Iris pigment epithelial cell (primary cell): ENCODE measurements at places on chromosomes 6 and 20.

DNA sequence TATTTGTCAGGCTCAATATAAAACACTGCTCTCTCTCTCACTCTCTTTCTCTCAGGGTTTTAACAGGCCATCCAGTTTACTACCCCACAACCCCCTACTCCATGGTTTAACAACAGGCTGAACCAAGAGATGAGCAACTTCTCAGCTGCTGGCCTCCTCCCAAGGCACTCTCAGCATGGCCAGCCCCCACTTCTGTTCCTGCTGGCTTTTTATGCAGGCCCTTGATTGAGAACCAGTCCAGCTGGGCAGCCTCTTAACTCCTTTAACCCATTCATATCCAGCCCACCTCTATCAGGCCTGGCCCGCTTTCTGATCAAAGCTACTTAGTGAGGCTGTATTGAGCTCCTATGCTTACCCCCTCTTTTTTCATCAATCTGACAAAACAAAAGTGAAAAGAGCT lies 346.8 kb upstream of the POU3F2 start:
- DNase-seq: no peak

GRCh38 chr20:21677261-21677660 lies 28.2 kb upstream of the PAX1 start:
- no peak for DNase-seq

DNA sequence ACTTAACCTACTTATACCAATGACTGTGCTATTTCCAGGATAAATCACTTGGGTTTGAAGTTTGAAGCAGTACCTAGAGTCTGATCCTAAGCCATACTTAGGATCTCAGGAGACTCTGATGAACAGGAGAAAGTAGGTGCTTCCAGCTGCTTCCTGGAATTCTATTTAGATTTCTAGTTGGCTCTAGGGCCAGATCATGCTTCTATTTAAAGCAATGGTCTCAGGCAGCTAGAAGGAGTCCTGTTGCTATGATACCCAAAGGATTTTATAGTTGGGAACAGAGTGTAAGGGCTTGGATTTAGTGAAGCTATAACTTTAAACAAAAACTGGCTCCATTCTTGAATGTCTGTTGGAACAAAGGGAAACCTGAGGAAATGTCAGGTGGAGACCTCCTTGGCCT lies 52.4 kb upstream of the TINAG start:
- peak; percentile 7 for DNase-seq

- no peak for DNase-seq
Observed at GRCh38 chr20:58706975-58707681, 14.5 kb downstream of the NPEPL1 start.

DNA sequence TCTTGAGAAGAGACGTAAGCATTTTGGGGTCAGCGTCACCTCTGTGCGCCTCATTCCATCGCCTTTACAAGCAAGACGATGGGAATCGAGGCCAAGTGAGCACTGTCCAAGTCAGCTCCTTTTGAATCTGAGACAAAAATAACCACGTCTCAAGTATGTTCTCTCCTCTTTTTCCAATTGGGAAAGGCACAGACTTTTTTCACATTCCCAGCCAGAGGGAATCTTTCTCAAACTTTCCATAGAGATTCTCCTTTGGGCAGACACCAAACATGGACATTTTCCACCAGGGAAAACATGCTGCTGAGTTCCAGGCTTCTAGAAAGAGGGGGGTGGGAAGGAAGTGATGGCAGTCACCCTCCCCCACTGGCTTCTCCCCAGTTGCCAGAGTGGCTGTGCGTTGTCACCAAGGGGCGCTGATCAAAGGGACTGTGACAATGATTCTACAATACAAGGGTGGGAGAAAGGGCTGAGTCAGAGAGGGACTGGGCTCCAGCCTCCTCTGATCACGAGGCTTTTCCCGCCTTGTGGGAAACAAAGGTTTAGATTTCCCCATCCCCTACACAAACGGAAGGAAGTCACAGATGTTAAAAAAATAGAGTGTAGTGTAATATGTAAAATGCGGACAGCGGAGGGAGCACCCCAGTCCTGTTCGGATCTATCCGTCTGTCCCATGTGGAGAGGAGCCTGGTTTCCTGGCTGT lies 281.9 kb upstream of the RNF24 start:
- no peak for DNase-seq

DNA sequence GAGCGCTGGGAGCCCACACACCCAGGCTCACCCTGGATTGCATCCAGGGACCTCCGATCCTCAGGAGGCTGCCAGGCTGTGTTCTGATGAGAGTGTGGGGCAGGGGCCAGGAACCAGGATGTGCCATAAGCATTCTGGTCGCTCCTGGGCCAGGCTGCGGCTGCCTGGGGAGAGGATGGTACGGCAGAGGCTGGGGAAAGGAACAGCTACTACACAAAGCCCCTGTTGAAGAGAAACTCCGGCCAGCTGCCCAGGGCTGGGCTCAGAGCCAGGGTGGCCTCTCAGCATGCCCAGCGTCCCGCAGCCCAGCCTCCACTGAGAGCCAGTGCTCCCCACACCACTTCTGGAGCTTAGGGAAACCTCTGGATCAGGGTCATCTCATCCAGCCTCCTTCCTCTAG lies 21.7 kb upstream of the OCSTAMP start:
- DNase-seq: no peak

- DNase-seq: peak; percentile 49
Observed at GRCh38 chr6:69796073-69796641, 653 bp downstream of the LMBRD1 start.

DNA sequence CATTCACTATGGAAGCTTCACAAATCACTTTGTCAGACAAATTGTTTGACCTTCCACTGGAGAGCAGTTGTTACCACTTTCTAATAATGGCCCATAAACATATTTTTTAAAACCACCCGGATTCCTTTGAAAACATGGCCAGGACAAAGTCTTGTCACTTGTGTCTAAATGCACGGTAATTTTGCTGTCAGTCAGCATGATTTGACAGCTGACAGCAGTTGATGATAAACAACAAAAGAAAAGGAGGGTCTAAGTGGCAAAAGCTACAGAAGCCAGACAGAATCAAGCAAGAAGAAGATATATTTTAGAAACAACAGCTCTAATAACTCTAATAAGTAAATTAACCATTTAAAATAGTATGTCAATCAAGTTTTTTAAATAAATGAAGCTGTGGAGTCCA lies 27.7 kb upstream of the CARMIL1 start:
- no peak for DNase-seq

- DNase-seq: no peak
Observed at GRCh38 chr20:38191654-38192053, 26.6 kb upstream of the TGM2 start.

DNA sequence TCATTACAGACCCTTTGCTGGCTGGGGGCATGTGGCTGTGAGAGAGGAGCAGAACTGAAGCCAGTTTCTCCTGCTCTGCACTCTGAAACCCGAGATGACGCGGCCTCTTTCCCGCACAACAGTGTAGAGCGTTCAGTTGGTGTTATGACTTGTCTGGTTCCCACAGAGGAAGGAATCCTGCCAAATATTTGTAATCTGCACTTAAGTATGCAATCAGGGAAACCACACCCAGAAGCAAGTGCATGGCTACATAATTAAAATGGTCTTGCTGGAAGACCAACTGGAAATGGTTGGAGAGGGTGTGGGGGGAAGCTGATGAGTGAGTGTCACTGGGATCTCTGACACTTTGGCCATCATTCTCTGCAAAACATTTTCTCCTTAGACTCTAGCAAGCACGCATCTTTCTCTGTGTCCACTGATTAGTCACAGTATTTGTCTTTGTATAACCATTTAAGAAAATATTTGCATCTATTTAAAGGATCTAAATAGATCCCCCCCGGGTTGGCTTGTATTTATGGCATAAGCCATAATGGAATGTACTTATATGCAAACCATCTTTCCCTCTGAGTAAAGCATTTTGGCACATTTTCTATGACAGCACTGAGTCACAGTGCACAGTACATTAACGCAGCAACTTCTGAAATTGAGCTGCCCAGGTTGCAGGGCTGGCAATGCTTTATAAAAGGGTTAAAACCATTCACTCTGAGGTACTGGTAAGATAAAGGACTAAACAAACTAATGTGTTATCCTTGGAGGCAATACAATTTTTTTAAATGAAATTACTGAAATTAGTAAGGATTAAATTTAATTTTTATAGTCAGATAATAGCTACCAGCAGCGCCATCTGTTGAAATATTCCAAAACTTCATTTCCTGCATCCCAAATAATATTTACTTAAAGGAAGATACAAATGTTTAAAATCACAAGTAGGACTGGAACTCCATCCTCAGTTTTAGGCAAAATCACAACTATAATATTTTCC lies 76.7 kb downstream of the FOXC1 start:
- DNase-seq: peak; percentile 98

GRCh38 chr6:154367839-154368695 lies 11.5 kb upstream of the IPCEF1 start:
- peak; percentile 17 for DNase-seq

DNA sequence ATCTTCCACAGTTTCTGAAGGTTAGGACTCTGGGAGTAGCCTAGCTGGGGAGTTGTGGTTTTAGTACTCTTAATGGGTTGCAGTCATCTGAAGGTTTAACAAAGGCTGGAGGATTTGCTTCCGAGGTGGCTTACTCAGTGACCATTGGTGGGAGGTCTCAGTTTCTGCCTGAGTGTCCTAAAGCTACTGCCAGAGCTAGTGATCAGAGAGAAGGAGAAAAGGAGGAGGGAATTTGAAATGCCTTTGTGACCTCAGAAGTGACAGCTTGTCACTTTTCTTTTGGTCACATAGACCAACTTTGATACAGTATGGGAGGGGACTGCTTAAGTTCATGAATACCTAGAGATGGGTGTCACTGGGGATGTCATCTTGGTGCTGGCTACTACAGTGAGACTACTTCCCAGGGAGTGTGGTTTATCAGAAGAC lies 41.3 kb downstream of the NCOA3 start:
- peak; percentile 31 for DNase-seq

DNA sequence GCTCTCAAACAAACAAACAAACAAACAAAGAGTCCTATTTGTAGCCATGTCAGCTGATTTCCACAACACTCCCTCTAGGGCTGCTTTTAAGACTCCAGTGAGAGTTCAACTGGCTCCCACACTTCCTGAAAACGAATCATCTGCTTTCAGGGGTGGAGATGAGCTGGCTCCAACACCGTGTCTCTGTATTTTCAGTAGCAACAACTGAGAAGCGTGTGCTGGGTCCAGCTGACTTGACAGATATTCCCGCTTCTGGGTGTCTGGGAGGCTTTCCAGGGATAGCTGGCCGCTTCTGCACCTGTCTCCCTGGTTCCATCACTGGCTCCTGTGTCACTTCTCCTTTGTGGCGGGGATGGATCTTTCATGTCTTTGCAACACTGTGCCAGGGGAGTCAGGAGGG lies 272.5 kb upstream of the SOX4 start:
- no peak for DNase-seq

- no peak for DNase-seq
Observed at GRCh38 chr6:28220257-28221133, 4.6 kb upstream of the ZSCAN9 start.

DNA sequence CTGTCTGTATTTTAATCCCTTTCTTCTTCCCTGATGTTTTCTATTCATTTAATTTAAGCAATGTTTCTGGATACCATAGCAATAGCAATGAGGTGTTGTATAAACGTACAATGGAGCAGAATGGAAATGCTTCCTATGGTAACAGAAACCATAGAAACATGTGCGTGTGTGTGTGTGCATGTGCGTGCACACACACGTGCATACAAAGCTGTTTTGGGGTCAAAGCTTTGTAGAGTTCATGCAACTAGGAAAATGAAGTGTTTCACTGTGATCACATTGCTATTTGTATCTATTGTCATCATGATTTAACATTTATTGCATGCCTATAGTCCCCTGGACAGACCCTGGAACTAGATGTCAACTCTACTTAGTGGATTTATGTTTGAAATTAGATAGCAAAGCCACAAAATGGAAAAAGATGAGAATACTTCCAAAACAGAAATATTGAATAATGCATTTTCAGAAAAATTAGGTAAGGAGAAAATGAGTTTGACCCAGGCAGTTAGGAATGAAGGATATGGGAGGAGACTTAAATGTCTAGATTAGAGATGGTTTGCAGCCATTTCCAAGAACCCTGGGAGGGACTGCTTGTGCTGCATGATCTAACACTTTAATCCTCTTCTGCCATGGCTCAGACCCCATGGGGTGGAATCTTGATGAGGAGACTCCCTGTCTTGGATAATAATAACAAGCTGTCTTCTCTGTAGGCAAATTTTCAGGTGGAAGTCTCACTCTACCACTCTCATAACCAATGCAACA lies 124.4 kb downstream of the TRMT11 start:
- no peak for DNase-seq

GRCh38 chr6:14035874-14036273 lies 81.7 kb upstream of the CD83 start:
- DNase-seq: no peak

DNA sequence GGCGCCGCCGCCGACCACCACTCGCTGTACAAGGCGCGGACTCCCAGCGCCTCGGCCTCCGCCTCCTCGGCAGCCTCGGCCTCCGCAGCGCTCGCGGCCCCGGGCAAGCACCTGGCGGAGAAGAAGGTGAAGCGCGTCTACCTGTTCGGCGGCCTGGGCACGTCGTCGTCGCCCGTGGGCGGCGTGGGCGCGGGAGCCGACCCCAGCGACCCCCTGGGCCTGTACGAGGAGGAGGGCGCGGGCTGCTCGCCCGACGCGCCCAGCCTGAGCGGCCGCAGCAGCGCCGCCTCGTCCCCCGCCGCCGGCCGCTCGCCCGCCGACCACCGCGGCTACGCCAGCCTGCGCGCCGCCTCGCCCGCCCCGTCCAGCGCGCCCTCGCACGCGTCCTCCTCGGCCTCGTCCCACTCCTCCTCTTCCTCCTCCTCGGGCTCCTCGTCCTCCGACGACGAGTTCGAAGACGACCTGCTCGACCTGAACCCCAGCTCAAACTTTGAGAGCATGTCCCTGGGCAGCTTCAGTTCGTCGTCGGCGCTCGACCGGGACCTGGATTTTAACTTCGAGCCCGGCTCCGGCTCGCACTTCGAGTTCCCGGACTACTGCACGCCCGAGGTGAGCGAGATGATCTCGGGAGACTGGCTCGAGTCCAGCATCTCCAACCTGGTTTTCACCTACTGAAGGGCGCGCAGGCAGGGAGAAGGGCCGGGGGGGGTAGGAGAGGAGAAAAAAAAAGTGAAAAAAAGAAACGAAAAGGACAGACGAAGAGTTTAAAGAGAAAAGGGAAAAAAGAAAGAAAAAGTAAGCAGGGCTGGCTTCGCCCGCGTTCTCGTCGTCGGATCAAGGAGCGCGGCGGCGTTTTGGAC lies 2.0 kb downstream of the SOX4 start:
- peak; percentile 37 for DNase-seq

GRCh38 chr6:36577301-36577700 lies 16.9 kb upstream of the SRSF3 start:
- peak; percentile 78 for DNase-seq

- peak; percentile 66 for DNase-seq
Observed at GRCh38 chr6:74249658-74250057, 553.7 kb downstream of the CD109 start.

GRCh38 chr20:5153612-5154542 lies 27.1 kb downstream of the CDS2 start:
- peak; percentile 23 for DNase-seq

- DNase-seq: peak; percentile 8
Observed at GRCh38 chr6:88992741-88993552, 29.5 kb upstream of the RNGTT start.

DNA sequence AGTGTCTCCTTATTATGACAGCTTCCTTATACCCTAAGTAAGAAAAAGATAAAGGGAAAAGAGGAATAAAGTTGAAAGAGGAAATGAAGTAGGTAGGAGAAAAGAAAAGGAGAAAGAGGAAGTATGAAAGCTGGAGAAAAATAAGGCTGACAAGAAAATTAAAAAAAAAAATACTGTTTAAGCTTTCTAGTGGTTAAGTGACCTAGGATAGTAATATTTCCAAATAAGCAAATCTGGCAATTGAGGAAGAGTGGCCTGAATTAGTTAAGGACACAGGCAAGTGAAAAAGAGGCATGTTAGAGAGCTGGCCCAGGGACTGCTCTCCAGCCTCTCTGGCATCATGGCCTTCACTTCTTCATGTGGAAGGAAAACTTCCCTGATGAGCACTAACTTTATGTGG lies 76.5 kb upstream of the ADGRF1 start:
- DNase-seq: no peak
